ENCODE measurements at places on chromosomes 12 and 14.

- no peak for DNase-seq
These were observed 149.2 kb upstream of the FBXO33 start for GRCh38 chr14:39581474-39581873.

DNA sequence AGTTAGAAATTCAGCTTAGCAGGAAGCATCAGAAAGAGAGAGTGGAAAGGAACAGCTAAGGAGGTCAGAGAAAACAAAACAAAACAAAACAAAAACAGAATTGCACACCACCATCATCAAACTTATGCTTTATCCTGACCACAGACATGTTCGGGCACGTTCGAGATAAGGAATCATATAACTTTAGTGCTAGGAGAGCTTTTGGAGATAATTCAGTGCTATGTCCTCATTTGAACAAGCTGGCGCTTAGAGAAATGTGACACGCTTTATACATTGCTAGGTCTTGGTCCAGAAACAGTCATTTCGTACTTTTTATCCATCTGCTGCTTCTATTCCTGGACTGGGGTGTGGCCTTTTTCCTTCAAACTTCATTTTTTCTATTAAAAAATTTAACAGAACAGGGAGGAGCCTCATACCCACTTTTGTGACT lies 213.1 kb downstream of the PTPRO start:
- DNase-seq, result no peak

DNA sequence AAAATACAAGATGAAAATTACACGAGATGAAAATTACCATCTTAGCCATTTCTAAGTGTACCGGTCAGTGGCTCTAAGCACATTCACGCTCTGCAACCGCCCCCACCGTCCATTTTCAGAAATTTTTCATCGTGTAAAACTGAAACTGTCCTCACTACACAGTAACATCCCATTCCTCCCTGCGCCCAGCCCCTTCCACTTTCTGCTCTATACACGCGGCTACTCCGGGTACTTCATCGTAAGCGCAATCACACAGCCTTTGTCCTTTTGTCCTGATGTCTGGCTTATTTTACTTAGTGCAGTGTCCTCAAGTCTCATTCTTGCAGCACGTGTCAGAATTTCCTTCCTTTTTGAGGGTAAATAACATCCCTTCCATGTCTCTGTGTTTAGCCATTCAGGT lies 3.6 kb upstream of the GPR132 start:
- DNase-seq, result no peak

DNA sequence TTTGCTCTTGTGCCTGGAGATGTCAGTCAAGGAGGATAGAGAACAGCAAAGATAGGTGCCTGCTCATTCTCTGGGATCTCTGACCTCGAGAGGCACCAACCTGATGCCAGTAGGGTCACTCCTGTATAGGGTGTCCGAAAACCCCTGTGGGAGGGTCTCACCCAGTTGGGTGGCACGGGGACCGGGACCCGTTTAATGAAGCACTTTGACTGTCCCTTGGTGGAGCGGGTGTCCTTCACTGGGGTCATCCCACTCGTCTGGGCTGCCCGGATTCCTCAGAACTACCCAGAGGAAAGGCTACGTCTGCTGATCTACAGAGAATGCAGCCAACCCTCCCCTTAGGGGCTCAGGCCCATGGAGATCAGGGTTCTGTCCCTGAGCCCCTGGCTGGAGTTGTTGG lies 157.6 kb downstream of the CAPZA3 start:
- DNase-seq, result no peak

GRCh38 chr12:95017482-95017881 lies 14.0 kb upstream of the NDUFA12 start:
- no peak for DNase-seq

DNA sequence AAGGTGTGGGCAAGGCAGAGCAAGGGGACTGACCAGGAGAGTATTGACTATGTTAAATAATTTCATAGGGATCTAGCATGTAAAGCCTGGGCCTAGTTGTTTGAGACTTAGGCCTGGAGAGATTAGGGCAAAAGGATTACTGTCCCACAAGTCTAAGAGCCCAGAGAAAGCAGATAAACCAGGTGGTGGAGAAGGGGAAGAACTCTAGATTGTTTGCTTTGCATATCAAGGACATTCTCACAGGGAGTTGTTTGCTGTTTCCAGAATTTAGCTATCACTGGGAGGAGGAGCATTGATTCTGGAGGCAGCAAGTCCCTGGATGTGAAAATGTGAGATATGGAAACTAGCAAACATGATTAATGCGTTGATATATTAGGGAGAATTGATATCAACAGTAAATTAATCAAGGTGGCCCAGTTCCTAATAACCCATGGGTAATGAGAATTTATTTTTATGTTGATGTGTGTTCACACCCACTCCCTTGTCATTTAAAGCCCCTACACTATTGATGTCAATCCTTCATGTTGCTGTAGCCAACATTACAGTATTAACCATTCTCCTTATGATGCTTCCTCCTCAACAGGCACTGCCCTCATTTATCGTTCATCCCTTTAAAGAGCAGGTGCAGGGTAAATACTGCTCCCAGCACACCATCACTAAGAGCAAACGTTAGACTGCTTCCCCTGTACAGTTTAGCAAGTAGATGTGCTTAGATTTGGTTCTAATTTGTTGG lies 1666.7 kb upstream of the FLRT2 start:
- DNase-seq, result no peak

DNA sequence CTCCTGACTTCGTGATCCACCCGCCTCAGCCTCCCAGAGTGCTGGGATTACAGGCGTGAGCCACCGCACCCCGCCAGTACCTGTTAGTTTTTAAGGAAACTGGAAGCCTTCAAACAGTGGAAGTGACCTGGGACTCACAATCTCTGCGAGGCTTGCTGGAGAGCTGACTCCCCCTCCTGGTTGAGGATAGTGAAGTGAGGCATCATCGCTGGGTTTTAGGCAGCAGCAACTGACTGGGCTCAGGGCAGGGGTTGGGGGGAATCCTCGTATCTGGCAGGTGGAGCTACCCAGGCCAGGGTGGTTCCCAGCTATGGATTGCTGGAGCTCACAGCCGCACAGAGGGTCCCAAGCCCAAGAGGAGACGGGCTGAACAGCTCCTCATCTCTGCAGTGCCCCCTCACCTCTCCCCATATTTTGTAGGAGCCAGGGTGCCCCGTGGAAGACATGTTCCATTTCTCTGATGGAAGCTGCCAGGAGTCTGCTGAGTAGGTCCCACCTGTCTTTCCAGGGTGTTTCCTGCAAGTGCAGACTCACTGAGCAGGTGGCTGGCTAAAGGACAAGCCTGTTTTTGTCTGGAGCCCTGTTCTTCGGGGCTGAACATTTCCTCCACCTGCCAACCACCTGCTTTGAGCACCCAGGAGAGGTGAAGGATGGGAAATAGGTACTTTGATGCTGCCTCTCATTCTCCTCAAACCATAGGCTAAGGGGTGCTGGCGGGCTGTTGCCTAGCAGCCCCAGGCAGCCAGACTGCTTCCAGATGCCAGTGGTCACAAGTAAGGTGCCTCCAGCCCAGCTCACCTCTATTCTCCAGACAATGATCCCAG lies 3.1 kb downstream of the AVIL start:
- DNase-seq, result no peak

GRCh38 chr14:37508503-37508902 lies 86.5 kb downstream of the FOXA1 start:
- DNase-seq, result no peak

DNA sequence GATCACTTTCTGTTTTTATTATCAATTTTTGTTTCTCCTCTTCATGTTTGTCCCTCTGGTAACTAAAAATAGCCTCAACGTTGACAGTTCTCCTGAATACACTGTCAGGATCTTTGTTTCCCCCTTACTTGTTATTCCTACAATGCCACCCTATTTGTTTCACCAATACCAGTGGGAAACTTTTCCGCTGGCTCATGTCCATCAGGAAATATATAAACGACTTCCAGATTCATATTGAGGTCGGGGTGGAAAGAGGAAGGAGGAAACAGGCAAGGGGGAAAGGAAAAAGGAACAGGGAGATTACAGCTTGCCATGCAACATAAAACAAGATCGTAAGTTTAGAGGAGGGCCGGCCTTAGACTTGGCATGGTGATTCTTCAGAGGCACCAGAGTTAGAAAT lies 61.7 kb downstream of the BTBD7 start:
- no peak for DNase-seq

DNA sequence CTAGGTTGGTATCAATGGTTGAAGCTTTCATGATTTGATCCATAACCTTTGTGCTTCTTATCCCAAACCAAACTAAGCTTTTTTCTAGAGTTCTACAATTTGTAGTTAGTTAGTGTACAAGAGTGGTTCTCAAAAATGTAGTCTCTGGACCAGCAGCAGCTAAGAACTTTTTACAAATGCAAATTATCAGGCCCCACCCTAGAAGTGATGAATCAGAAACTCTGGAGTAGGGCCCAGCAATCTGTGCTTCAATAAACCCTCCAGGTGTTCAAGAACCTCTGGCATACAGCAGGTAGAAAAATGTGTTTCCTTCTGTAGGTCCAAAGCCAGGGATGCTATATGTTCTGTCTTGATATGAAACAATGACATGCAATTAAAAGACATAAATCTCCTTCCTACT lies 26.1 kb upstream of the ACTR6 start:
- no peak for DNase-seq

DNA sequence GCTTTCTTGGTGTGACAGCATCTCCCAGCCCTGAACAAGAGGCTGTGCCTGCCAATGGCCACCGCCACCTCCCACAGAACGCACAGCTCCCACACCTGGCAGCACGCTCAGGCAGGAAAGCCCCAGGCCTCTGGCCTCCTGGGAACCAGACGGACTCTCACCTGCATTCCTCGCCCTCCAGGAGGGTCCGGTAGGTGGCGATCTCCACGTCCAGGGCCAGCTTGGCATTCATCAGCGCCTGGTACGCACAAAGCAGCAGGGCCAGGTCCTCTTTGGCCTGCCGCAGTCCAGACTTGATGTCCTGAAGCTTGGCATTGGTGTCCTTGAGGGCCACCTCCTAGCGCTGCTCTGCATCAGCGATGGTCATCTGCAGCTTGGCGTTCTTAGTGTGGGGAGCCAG lies 12.1 kb upstream of the KRT77 start:
- DNase-seq, result no peak

GRCh38 chr14:33541171-33541570 lies 409.7 kb downstream of the EGLN3 start:
- no peak for DNase-seq

DNA sequence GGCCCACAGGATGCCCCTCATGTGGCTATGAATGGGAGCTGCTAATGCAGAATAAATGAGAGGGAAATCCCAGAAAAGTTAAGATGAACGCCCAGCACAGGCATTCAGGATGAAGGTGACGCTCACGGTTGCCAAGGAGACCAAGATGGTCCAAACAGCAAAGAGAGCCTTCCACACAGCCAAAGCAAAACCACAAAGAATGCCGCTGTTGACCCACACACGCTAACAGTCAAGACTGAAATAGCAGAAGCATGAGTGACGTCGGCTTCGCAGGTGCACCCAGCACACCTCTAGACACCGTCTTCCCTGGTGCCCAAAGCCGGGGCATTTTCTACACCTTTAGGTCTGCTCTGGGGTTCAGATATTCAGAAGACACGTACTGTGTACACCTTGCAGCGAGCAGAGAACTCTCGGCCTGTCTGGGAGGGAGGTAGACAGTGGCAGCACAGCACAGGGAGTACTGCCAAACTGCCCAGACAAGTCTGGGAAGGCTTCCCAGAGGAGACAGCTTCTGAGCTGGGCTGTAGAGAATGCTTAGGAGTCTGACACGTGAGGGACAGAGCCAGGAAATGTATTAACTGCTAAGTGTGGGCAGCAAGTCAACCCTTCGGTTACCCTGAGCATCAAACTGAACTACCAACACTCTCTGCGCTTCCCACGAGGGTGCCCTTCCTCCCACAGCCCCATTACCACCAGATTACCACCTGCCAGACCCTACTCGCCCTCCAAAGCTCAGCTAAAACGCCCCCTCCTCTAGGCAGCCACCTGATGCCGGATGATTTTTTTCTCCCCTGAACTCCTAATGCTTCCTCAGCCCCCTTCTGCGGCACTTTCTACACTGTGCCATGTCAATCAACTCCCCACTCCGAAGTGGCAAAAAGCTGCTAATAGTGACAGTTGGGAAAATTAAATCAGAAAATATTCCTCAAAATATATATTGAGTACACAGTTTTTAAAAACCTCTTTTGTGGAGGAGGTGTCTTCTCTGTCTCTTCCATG lies 50.1 kb downstream of the CCDC88C start:
- DNase-seq, result no peak

DNA sequence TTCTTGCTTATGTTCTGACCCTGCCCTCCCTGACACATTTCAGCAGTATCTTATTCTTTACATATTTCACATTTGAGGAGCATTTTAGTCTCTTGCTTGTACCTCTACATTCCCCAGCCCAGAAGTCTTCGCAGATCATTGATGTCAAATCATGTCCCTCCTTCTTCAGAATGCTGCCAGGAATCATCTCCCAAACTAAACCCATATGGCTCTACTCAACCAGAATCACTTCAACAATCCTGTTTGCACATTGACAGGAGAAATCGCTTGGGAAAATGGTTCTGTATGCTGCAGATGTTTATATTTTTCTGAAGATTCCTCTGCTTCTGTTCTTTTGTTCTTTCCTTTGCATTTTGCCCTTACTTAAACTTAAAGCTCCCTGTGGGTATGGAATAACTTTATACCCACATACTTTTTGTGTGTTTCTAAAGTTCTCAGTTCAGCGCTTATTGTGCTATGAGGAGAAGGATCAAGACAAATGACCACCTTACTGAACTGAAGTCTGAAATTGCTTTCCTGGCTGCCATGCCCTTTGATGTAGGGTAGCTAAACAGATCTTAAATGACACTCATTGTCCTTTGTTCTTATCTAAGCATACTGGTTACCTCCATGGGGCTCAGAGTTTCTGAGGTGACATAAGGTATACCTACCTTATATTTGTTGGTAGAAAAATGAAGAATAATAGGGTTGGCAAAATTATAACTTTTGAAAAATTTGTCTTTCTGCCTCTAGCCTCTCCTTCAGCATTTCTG lies 134.6 kb downstream of the SLC25A21 start:
- no peak for DNase-seq

- DNase-seq, result peak; percentile 44
These were observed 20.9 kb downstream of the SYNE3 start for GRCh38 chr14:95495538-95496025.

DNA sequence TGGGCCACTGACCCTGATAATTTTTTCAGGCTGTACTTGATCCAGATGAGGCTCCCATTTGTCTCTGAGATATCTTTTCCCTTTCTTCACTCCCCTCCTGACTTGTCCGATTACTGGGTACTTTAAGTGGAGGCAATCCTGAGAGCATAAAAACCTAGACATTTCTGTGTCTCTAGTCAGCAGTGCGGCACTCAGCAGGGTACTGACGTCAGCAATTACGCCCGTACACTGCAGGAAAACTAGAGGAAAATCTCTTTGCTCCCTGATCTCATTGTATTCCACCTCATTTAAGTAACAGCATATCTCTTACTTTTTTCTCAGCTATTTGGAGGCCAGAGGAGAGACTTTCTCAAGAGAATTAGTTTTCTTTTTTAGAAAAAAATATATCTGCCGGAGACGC lies 315.5 kb upstream of the OR4E1 start:
- DNase-seq, result no peak

DNA sequence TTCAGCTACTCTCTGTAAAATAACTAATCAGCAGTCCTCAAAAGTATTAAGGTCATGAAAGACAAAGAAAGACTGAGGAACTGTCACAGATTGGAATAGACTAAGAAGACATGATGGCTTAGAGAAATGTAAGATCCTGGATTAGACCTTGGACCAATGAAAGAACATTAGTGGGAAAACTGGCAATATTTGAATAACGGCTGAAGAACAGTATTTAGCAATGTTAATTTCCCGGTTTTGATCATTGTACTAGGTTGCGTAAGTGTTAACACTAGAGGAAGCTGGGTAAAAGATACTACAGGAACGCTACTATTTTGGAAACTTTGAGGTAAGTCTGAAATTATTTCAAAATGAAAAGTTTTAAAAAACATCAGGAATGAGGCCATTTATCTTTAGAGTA lies 98.8 kb upstream of the RESF1 start:
- no peak for DNase-seq

- no peak for DNase-seq
These were observed 107.5 kb upstream of the DYRK2 start for GRCh38 chr12:67540920-67541624.

All from left forelimb (tissue), 1 donor.